ENCODE measurements at places on chromosomes 2 and 18.

DNA sequence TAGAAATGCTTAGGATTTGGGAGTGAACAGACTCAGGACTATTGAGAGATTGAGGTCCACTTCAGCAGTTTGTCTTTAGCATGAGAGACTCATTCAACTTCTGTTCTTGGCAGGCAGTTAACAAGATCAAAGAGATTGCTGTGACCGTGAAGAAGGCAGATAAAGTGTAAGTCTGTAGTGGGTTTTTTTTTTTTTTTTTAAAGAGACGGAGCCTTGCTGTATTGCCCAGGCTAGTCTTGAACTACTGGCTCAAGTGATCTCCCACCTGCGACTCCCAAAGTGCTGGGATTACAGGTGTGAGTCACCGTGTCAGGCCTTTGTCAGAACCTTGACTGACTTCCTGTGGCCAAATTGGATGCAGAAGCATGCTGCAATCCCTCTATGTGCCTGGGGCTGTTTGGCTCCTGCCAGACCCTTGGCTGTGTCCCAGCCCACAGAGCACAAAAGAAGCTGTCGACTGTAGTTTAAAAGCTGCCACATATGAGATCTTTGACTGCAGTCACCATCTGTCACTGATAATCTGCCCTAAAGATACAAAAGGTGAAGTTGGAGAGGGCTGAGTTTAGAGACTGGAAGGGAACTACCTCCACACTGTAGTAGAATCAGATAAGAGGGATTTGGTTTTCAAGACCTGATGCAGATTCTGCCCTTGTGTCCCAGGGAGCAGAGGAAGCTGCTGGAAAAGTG lies 9.9 kb downstream of the CCT7 start:
- DNase-seq = no peak

DNA sequence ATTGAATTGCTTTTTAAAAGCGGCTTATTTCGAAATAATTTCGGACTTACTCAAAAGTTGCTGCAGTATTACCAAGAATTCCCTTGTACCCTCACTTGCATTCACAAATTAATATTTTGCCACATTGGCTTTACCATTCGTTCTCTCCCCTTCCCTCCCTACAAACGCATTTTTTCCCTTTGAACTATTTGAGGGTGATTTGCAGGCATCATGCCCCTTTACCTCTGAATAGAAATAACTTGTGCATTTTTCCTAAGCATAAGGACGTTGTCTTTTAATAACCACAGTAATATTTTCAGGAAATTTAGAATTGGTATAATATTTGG lies 608 bp downstream of the CCDC138 start:
- DNase-seq = no peak

DNA sequence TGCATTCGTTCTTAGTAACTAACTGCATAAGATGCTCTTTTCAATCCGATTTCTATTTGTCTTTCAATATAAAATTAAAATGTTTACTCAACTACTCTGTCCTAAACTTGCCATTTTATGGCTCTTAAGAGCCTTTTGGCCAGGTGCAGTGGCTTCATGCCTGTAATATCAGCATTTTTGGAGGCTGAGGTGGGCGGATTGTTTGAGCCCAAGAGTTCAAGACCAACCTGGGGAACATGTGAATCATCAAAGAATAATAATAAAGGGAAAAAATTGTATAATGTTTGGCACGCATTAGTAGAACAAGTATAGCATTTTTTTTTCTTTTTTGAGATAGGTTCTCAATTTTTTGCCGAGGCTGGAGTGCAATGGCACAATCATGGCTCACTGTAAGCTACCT lies 92.5 kb downstream of the C2orf74 start:
- no peak for DNase-seq

DNA sequence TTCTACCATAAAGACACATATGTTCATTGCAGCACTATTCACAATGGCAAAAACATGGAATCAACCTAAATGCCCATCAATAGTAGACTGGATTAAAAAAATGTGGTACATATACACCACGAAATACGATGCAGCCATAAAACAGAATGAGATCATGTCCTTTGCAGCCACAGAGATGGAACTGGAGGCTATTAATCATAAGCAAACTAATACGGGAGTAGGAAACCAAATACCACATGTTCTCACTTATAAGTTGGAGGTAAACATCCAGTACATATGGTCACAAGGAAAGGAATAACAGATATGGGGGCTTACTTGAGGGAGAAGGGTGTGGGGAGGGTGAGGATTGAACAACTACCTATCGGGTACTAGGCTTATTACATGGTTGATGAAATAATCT lies 7.7 kb downstream of the HMSD start:
- no peak for DNase-seq

GRCh38 chr18:44507729-44508325 lies 172.9 kb upstream of the SETBP1 start:
- no peak for DNase-seq

- DNase-seq = no peak
These were observed 70.1 kb downstream of the QPCT start for GRCh38 chr2:37414470-37414949.

DNA sequence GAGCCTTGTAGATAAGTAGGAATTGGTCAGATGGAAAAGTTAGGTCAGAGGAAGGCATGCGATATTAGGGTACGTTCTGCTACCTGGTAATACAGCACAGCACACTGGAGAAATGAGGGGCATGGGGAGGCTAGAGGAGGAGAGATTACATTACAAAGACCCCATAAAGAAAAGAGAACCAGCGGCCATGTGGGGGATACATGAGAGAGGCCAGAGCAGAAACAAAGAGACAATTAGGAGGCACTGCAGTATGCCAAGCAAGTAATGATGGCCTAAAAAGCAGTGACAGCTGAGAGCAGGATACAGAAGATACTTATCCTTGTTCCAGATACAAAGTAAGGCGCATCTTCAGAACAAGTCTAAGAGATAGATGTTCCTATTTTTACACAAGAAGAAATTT lies 40.0 kb downstream of the TXNL1 start:
- DNase-seq = no peak

DNA sequence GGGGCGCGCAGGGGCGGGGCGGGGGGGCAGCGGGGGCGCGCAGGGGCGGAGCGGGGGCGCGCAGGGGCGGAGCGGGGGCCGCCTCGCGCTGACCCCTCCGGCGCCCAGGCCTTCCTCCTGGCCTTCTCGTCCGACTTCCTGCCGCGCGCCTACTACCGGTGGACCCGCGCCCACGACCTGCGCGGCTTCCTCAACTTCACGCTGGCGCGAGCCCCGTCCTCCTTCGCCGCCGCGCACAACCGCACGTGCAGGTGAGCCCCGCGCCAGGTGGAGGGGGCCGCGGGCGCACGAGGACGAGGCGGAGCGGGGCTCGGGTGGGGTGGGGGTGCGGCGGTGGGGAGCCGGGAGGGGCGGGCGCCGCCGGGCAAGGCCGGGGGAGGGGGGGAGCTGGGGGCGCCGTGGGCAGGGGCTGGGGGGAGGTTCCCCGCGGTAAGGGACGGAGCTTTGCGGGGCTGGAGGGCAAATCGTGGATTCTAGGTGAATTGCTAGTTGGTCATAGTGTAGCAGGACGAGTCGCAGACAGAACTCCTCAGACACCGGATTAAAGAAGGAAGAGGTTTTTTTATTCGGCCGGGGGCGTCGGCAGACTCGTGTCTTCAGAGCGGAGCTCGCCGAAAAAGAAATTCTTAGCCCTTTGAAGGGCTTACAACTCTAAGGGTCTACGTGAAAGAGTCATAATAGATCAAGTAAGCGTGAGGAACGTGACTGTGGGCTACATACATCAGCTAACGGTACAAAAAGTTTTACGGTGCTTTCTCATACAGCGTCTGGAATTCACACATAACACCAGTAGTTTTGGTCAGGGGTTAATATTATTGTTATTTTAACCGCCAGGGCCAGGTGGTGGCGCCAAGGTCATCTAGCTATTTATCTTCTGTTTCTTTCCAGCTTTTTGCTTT lies 29.9 kb downstream of the ANO7 start:
- DNase-seq = no peak

DNA sequence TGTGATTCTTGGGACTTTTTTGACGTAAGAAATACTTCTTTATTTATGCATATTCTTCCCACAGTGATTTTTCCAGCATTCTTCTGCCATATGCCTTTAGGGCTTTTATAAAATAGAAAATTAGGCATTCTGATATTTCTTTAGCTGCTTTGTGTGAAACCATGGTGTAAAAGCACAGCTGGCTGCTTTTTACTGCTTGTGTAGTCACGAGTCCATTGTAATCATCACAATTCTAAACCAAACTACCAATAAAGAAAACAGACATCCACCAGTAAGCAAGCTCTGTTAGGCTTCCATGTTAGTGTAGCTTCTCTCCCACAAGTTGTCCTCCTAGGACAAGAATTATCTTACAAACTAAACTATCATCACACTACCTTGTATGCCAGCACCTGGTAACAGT lies 62.6 kb downstream of the EIF5B start:
- DNase-seq = no peak

- DNase-seq = no peak
These were observed 318.9 kb downstream of the CNTNAP5 start for GRCh38 chr2:124343827-124344498.

DNA sequence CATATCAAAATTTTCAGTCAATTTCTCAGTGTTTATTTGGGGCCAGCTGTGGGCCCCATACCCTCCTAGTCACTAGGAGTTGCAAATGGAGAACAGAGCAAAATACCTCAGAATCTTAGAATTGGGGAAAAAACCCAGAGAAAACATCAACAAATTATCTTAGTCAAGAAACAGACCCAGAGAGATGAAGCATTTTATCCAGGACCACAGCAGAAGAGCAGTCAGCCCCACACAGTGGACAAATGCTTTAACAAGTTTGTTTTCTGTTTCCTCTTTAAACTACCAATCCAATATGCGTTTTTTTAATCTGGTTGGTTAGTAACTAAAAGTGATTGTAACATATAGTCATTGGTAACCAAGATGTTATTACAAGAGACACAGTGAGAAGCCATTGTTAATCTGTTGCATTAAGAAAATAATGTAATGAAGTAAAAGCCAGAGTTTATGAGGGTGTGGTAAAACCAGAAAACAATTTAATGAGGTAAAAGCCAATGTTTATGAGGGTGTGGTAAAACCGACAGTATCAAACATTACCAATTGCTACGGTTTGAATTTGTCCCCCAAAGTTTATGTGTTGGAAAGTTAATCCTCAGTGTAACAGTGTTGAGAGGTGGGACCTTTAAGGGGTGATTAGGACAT lies 60.7 kb upstream of the COX7A2L start:
- DNase-seq = no peak

GRCh38 chr2:167908786-167909185 lies 338.6 kb downstream of the STK39 start:
- DNase-seq = no peak

- no peak for DNase-seq
These were observed 62.3 kb upstream of the DAPL1 start for GRCh38 chr2:158732573-158733429.

DNA sequence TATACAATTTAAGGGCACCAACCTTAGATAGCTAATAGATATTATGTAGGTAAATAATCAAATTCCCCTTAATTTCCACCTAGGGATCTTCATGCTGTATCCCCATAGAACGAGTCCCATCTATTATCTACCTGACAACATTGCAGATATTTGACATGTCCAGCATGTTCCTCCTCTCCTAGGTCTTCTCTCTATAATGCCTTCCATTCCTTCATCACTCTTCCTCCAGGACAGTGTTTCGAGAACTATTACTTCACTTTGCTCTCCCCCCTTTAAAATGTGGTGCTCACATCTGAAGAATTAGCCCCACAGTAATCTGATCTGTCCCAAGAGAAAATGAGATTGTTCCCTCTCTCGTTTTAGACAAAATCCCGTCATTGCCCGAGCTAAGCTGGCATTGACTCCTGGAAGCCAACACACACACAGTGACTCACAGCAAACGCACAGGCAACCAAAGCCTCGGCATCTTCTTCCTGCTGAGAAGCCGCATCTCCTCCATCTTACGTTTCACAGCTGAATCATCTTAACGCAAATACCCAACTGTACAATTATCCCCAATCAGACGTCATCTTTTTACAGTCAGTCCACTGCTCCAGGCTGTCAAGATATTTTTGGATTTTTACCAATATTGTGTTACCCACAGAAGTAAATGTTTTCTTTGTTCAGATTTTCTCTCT lies 162.9 kb upstream of the AGAP1 start:
- no peak for DNase-seq

DNA sequence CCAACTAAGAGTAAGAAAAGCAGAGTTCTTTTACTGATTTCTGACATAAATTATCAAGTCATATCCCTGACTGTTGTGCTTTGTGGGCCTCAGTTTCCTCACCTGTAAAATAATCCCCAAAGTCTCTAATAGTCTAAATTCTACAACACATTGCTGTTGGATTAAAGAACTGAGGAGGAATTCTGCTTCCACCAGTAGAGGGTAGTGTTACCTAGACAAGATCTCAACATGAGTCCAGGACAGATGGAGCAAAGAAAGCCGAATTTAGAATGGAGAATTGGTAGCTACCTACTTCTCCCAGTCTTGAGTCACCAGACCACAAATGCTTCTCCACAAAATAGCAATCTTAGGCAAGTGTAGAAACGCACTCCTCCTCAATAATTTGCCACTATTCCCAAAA lies 462.5 kb upstream of the FSHR start:
- DNase-seq = no peak

- no peak for DNase-seq
These were observed 164.0 kb downstream of the GRB14 start for GRCh38 chr2:164457271-164457670.

DNA sequence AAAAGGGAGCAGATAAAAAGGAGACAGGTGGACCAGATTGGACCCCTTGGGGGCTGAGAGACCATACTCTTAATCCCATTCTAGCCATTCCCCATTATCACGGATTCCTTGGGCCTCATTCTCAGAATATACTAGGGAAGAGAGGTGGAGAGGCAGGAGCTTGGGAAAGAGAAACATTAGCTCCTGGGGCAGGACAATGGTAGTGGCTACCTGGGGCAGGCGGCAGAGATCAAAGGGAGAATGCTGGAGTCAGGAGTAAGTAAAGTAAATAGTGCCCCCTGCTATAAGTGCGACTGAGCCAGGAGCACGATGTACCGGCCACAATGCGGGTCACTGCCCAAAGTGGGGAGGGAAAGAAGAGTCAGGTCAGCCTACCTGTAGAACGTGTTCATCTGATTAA lies 20.4 kb upstream of the IHH start:
- DNase-seq = no peak

- DNase-seq = no peak
These were observed 6.1 kb downstream of the ONECUT2 start for GRCh38 chr18:57441071-57441794.
